ENCODE measurements at places on chromosomes 11 and 22.

DNA sequence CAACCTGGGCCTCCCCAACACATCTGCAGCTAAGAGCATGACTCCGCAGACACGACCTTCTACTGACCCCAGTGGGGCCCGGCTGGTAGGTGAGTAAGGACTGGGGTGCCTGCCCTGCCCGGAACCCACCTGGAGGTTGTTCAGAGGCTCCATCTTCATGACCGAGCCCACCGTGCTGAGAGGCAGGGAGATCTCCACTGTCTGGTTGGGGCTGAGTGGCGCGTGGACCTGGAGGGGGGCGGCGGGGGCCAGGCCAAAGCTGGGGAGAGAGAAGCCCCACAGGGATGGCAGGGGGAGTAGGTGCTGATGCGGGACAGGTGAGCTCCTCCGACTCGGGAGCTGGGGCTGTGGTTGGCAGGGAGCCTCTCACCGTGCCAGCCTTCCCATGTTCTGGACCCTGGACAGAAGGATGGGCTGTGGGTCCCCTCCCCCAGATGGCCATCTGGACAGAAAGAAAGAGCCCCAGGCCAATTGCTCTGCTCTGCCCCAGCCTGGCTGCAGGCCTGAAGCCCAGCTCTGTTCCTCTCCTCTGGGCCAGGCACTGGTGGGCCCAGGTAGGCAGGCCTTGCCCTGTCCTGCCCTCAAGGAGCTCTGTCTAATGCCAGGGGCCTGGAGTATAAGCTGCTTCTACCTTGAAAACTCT, 16.3 kb upstream of the RASL10A start:
- no peak for DNase-seq

GRCh38 chr22:26967282-26967681, 309.9 kb downstream of the MIAT start:
- no peak for DNase-seq

- DNase-seq = no peak
These were observed at the start of gene TMEM151A for GRCh38 chr11:66291706-66292542. TMEM151A (plus strand) TSS chr11:66291894; CDS start chr11:66292014, 120 bp downstream.

- DNase-seq = no peak
These were observed 147.8 kb upstream of the ARHGAP20 start for GRCh38 chr11:110859998-110860397.

GRCh38 chr11:32386770-32387377, 48.5 kb downstream of the WT1 start:
- DNase-seq = no peak

- DNase-seq = no peak
These were observed 316.4 kb downstream of the NTM start for GRCh38 chr11:131686836-131687235.

DNA sequence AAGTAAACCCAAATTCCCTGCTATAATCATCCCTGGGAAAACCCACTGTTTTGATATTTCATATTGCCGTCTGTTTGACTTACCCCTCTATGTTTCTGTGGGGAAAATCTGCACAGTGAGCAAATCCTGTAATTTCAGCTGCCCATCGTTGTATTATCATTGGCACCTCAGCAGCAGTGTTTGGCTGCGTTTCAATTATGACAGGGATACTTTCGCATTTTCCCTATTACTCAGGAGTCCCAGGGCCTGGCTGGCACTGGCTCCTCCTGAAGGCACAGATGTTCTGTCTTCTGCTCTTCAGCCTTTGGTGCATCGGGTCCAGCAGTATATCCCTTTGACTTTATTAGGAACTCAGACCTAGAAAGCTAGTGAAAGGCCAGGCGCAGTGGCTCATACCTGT, 12.2 kb upstream of the MMP12 start:
- no peak for DNase-seq
